ENCODE measurements at places on chromosomes 11 and 22.

DNA sequence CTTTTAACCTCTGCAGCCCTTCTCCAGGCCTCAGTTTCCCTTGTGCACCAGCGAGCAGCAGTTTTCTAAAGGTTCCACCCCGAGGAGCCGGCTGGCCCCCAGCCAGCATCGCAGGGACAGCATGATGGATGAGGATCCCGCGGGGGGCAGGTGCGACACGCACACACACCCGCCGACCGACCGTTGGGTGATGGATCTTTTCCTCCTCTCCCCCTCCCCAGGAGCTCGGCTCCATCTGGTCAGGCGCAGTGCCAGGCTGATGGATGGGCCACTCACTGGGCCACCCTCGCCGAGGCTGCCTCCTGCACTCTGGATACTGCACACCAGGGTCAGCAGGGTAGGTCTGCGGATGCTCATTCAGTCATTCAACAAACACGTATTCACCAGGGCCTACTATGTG lies 12.8 kb upstream of the CABP7 start:
- DNase-seq: no peak

- DNase-seq: peak; percentile 69
These were observed at the start of gene HYLS1 for GRCh38 chr11:125887373-125888324. HYLS1 (plus strand) TSS chr11:125887668; CDS start chr11:125899369, 11,701 bp downstream.

DNA sequence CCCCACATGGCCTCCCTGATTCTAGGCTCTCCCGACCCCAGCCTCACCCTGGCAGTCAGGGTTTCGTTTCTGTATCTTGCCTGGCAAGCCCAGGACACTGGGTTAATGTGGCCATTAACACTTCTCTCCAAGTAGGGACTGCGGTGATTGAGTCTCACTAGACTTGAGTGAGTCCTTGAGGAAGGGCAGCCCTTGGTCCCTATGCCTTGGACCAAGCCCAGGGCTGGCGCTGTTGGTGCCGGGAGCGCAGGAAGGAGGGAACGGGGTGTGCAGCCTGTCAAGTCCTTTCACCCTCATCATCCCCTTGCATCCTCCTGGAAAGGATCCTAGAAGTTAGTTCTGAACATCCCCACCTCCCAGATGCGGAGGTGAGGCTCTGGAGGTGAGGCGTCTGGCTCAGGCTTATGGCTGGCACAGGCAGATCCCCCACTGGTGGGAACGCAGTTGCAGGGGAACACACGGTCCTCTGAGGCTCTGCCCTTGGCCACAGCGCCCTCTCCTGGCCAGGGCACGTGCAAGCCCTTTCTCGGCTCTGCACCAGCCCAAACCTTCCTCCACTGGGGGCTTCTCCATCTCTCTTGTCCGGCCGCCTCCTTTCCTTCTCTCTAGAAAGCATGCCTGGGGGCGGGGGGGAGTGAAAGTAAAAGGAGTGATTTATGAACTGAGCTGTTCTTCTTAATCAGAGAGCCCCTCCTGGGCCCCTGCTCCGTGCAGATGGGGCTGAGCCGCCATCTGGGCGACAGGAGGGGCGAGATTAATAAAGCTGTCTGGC lies 56.7 kb downstream of the TP53I11 start:
- peak; percentile 85 for DNase-seq

DNA sequence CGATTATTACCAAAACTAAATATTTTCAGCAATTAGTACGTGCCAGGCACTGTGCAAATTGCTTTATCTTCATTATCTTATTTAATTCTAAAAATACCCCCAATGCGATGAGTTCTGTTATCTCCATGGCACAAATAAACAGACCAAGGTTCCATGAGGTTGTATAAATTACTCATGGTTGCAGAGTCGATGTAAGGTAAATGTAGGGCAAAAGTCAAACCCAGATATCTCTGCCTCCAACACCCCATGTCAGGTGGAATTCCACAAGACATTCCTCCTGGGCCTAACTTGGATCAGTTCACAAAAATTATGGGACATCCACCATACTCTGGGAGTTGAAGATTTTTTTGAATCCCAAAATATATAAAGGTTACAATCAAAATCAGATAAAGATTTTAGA lies 43.7 kb downstream of the ISX start:
- DNase-seq: no peak

DNA sequence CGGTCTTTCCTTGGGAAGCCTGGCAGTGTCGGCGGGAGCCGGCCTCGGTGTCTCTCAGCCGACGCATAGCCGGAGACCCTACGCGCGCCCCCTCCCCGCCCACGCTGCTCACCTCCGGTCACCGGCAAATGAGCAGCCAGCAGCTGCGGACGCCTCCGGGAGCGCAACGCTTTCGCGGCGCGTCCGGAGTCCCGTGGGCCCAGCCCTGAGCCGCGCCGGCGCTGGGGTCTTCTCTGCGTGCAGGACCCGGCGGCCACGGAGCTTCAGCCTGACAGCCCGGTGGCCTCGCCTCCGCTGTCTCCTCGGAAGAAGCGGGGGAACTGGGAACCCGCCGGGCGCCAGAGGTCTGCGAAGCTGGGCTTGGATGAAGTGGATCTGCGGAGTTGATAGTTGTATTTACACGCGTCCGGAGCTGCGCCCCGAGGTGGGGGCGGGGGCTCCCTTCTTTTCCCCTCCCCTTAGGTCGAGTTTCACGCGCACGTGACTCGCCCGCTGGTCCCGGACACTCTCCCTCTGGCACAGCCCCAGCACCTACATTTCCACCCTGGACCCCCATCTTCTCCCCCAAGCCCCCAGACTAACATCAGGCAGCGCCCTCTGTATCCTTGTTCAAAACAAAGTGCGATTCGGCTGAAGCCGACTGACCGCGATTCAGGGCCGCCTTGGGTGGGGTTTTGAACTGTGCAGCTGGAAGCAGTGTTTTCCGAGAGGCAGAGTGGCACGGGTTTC lies at the start of gene SLC43A1:
SLC43A1 (minus strand) TSS at position 371 of the 729 bp plus-strand sequence. CDS start 1,591 bp downstream, outside the sequence.
- peak; percentile 67 for DNase-seq
